NCI-H82 (cell line): ENCODE measurements at places on chromosomes 3 and 15.

DNA sequence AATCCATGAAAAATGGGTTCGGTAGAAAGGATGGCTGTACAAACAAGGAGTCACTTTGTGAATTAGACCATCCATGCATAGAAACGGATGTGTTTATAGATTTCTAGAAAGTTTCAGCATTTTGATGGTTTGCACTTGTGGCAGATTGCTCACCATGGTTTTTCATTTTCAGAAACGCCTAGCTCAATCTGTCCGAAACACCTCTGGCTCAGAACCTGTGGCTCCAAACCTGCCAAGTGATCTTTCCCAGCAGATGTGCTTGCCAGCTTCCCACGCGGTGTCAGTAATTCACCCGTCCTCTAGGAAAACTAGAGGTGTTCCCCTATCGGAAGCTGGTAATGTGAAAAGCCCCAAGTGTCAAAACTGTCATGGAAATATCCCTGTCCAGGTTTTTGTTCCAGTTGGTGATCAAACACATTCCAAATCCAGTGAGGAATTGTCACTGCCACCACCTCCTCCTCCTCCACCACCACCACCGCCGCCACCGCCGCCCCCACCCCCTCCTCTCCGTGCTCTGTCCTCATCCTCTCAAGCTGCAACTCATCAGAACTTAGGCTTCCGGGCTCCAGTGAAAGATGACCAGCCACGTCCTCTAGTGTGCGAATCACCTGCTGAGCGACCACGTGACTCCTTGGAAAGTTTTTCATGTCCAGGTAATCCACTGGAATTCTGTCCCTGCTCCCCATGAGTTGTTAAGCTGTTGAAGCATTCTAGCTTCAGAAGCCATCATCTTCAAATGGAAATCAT lies 21.2 kb downstream of the WHAMM start:
- DNase-seq = no peak

GRCh38 chr15:77538027-77538451 lies 94.7 kb downstream of the LINGO1 start:
- no peak for DNase-seq

- no peak for DNase-seq
Measured at GRCh38 chr15:71231758-71232157, 116.5 kb downstream of the THSD4 start.

GRCh38 chr3:9430733-9431132 lies 33.3 kb downstream of the SETD5 start:
- DNase-seq = no peak

GRCh38 chr15:64009798-64010261 lies 36.5 kb downstream of the DAPK2 start:
- no peak for DNase-seq

GRCh38 chr3:73597476-73597875 lies 27.3 kb downstream of the PDZRN3 start:
- no peak for DNase-seq

DNA sequence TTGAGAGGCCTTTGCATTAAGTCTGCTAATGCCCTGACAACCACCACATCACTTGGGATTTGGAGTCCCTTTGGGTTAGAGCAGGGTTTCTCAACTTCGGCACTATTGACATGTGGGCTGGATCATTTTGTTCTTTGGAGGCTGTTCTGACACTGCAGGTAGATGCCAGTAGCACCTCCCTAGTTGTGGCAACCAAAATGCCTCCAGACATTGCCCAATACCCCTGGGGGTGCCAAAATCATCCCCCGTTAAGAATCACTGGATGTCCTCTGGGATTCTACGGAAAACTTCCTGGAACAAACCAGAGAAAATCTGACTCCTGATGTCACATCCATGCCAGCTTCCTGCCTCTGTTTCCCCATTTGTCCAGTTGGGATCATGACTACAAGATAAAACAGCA lies 37.2 kb upstream of the BLM start:
- no peak for DNase-seq

DNA sequence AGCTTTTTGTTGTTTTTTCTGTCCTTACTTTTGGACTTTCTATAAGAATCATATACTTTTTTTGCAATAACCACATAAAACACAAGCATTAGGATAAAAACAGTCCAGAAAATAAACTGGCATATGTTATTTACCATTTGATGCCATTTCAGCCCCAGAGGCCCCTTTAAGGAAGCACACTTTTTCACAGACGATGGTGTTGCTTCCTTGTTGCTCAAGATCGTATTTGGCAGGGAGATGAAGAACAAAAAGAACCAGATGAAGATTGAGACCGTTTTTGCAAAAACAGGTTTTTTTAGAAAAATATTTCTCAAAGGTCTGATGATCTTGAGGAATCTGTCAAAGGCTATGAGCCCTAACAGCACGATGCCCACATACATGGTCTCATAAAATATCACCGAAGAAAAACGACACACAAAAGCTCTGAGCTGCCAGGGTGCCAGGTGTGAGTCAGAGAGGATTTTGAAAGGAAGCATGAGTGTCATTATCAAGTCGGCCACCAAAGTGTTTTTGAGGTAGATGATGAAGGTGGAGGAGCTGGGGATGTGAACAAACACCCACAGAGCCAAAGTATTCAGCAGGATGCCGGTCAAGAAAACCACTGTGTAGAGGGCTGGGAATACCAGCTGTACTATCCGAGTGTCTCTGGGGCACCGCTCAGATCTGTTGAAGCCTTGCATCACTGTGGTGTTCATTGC lies 902 bp downstream of the P2RY13 start:
- DNase-seq = no peak

GRCh38 chr15:33586786-33587697 lies 276.3 kb downstream of the RYR3 start:
- peak; percentile 14 for DNase-seq

DNA sequence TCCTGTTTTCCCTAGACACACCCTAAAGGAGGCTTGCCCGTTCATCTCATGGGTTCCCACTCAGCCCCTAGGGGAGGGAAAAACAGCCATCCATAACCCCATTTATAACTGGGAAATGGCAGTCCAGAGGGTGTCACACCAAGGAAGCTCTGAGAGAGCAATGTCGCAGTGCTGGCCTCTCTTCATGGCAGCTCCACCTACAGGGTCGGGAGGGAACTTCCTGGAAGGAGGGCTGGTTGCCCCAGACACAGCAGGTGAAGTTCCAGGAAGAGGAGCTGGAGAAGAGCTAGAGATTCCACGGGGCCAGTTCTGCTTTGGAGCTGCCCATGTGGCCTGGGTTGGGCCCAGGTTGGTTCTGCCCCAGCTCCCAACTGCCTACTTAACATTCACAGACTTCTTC lies 22.3 kb upstream of the LINGO1 start:
- DNase-seq = peak; percentile 76

- DNase-seq = no peak
Measured at GRCh38 chr3:9216736-9217135, 32.7 kb downstream of the SRGAP3 start.

DNA sequence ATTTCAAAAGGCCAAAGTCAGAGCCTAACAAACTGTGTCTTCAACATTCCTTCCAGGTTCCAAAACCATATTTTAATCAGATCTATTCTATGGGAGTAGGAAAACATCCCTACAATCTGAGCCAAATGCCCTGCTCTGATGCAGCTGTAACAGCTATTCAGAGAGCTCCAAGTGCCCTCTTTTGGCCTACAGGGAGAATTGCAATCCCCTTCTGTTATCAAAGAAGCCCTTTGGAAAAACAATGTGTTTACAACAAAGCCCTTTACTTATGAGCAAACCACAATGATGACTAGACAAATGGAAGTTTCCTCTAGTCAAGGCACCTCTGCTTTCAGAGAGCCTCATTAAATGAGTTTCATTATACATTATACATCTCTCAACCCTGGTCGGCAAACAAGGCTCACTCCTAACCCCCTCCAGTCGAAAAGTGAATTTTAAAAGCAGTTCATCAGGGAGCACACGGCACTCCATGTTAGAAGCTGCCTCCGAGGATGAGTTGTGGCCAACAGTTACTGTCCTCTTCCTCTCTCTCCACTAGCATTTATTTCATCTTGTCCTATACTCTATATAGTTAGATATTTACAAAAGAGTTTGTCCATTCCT lies 42.6 kb upstream of the TMCO5A start:
- DNase-seq = peak; percentile 78

GRCh38 chr3:134186391-134186790 lies 64.3 kb downstream of the RYK start:
- DNase-seq = no peak

DNA sequence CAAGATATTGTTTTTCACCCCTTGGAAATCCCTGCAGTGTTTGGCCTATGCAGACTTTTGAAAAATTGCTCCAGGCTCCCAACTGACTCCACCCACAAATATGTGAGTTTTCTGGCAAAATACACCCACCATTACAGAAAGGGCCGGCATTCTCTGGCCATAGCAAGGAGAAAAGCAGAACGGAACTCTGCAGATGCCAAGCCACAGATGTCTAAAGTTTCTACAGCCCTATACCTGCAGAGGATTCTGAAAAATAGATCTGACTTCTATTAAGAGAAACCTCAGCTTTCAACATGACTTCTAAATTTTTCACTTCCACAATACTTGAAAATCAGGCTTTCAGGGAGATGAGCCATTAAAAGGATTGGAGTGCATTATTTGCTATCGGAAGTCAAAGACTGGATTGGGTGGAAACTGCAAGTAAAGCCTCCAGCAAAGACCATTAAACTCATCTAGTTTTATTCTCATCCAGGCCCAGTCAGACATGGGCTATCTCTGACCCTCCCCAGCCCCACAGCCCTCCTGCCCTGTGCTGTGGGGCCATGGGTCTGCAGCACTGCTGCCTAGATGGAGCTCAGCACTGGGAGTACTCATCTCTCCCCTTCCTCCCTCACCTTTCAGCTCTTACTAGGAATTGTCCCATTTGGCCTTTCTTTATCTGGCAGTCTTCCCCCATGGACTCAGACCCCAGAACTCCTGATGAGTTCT lies 243.1 kb upstream of the GOLGA6L4 start:
- DNase-seq = no peak

DNA sequence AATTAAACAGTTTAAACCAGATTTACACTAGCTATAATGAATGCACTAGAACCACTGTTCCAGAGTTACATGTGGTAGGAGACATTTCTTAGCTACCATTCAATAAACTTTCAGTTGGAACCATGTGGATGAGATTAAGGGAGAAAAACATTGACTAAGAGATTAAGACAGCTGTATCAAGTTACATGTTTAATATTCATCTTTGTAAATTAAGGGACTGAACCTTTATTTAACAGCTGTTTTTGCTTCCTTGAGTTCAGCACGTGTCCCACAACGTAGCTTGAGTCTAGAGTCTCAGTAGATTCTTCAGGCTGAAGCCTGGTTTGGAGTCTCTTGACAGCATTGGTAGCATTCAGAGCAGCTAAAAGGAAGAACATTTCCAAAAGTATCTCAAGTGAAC lies 27.2 kb upstream of the CFAP44 start:
- peak; percentile 34 for DNase-seq

- DNase-seq = no peak
Measured at GRCh38 chr3:38119821-38120692, 16.9 kb downstream of the ACAA1 start.

GRCh38 chr3:24351779-24352469 lies 142.7 kb downstream of the THRB start:
- no peak for DNase-seq

GRCh38 chr15:69344238-69344637 lies 45.5 kb downstream of the PAQR5 start:
- DNase-seq = no peak

- DNase-seq = no peak
Measured at GRCh38 chr3:187827723-187828122, 82.5 kb upstream of the BCL6 start.

GRCh38 chr3:79264892-79265291 lies 502.9 kb downstream of the ROBO1 start:
- DNase-seq = no peak
